H7 (cell line): ENCODE measurements at places on chromosomes 5 and 9. TPM values are rescaled to one million over a fixed set of nuclear protein-coding genes. Genes with fewer than 3 reads are reported as not detected.

Gene GDF9
- 0.22 and 0.24 TPM in 2 replicates for total RNA-seq

Gene ABLIM3
- total RNA-seq, result 0.03 TPM in 1 of 2 replicates, not detected in the other

- DNase-seq, result no peak
Observed at GRCh38 chr5:160937570-160937969, 85.6 kb upstream of the ATP10B start.

GRCh38 chr5:59540366-59540765 lies 353.2 kb downstream of the PDE4D start:
- no peak for DNase-seq

GRCh38 chr9:4604678-4605095 lies 57.4 kb upstream of the PLPP6 start:
- DNase-seq, result peak; percentile 65

- no peak for DNase-seq
Observed at GRCh38 chr9:116391306-116391900, 237.8 kb downstream of the PAPPA start.

Gene CATSPER3
- total RNA-seq, result 0.07 TPM in 1 of 2 replicates, not detected in the other

DNA sequence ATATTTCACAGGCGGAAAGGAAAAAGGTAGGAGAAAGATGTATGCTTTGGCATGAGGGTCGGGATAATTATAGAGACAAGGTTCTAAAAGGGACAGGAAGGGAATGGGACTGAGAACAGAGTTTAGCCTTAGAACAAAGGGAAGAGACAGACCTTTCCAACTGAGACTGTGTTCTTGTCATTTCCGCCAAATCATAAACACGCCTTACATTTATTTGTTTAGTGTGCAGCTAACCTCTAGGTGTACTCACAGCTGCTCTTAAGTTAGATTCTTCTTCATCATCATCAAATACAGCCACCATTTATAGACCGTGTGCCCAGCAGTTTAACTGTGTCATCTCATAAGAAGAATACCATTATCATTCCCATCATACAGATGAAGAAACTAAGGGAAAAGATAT lies 5.9 kb upstream of the DELE1 start:
- DNase-seq, result no peak

DNA sequence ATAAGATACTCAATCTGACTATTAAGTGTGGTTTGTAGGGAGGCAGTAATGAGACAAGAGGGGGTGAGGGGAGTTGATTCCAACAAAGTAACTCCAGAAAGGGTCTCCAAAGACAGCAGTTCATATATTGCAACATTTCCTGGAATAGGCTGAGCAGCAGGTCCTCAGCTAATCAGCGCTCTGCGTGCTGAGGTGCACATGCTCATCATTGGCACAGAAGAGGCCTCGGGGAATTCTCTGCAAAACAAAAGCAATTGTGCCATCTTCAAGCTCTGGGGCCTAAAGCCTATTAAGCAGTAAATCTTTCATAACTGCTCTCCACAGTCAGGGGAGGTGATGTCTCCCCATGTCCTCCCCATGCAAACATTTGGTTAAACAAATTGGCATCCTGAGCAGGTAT lies 357.3 kb downstream of the SPOCK1 start:
- no peak for DNase-seq

DNA sequence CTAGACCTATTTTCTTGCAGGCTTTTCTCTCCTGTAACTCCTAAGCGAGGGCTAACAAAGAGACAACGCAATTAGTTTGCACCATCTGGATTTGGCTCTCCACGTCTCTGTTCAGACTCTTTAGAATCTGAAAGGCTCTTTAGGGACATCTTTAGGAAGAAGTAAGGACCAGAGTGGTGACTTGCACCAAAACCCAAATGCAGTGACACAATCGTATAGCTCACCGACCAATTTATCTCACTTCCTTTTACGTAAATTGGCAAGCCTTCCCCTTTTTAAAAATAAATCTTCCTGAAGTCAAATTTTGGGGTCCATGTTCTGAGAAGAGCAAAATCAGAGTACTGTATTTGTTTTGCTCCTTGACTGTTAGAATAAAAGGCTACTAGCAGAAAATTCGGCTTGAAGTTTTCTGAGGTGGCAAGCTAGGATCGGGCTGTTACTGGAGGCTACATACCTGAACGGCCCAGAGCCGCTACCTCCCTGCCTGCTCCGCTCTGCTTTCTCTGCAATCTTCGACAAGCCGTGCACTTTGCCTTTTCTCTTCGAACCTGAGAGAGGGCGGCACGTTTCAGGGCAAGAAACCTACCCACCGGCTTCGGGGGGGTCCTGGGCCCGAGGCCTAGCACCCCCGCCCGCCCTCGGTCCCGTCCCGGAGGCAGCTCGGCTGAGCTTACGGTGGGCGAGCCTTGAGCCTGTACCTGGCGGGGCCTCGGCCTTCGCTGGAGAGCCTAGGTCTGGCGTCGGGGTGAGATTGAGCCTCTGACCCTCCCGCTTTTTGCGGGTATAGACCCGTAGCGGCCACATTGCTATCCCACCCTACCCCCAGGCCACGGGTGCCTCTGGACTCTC lies 537 bp downstream of the MEIKIN start:
- peak; percentile 32 for DNase-seq

Gene ANKRD20A1
- not detected in 2 replicates for total RNA-seq

Gene FIBCD1
- total RNA-seq, result 6.1 and 6.2 TPM in 2 replicates

DNA sequence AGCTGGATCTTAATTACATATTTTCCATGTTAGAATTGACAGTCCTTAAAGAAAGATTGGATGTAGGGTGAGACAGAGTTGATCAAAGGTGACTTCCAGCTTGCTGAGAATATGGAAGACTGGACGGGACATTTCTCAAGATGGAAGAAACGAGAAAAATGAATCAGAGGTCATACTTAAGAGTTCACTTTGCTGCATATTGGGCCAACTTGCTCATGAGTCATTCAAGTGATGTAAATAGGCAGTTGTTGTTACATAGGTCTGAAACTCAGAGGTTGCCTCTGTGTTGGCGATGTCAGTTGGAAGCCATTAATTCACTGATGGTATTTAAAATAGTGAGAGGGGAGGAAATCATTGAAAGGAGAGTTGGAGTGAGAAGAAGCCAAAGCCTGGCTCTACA lies 132.8 kb downstream of the CD180 start:
- no peak for DNase-seq

GRCh38 chr5:551406-551805 lies 27.2 kb upstream of the SLC9A3 start:
- DNase-seq, result no peak

DNA sequence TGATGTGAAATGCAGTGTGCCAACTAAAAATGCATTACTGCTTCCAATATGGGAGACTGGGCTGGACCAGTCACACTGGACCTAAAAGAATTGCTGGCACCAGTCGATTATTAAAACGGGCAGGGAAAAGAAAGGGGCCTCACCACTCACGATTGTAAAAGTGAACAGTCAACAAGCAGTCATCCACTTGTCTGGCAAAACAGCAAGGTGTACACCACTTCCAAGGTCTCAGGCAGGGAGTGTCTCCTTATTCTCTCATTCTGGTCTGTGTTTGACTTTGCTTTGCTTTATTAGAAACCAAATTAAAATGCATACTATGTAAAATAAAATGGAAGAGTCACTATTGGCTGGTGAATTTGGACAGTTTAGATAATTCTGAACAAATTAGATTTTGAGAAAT lies 57.8 kb upstream of the TRPM3 start:
- no peak for DNase-seq

Gene KLF4
- total RNA-seq, result 1.8 and 2.5 TPM in 2 replicates
